GM20000 (cell line): ENCODE measurements at places on chromosomes 4 and X.

GRCh38 chr4:154471526-154472331 is 19.9 kb downstream of the DCHS2 start:
- DNase-seq, result no peak

DNA sequence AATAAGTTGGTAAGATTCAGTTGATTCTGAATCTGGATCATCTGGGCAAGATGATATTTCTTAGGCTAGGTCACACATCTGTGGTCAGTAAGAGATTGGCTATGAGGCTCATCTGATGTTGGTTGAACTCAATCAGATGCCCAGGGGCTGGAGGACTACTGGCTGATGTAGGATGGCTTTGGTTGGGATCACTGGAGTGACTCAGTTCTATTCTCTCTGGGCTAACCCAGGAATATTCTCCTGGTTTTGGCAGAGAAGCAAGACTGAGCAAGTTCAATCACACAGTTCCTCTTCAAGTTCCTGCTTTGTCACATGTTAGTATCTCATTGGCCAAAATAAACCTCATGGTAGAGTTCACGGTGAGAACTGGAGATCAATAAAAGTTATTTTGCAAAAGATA is 902.3 kb upstream of the SLIT2 start:
- no peak for DNase-seq

DNA sequence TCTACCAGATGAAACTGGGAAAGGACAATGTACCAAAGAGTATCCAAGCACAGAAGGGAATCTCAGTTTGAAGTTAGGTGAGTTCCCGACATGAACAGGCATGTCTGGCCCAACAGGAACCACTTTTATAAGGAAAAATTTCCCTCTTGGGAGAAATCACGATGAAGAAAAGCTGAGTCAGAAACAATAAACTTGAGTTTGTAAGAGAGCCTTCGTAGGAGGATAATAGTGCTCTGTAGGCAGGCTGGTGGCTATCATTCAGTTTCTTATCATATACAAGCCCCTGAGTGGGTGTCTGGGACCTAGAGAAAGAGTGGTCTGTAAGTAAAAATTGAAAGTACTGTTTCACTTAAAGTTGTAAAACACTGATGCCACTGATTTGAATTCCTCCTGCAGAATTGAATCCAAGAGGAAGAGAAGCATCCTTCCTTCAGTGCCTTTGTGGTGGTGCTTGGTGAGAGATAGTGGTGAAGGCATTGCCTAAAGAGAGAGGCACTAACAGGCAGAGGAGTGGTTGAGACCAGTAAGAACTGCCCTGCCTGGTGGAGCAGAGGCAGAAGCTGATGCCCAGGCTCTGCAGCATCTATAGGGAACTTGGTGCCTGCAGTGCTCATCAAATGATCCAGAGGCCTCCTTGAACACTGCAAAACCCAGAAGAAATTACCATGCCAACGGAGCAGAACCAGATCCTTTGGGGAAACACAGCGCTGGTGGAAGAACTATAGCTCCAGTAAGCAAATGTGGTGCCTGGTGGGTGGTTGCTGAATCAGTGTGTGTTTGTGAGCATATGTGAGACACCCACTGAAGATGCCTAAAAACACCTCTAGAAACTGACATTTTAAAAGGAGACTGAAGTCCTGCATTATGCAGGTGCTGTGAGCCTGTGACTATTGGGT is 31.7 kb upstream of the METAP1 start:
- no peak for DNase-seq

DNA sequence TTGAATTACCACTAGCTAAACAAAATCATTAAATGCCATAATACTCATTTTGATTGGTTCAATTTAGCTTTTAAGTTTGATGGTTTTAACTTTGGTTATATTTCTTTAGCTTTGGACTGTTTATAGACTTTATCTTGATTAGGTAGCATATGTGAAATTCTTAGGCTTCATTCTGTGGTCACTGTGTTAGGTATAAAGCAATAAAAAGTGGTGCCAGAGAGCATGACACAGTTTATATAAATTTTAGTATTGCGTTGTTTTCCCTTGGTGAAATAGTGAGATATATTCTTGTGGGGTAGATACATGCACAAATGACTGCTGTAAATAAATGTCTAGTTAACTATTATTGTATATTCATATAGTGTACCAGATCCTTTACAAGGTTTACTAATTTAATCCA is 474.2 kb upstream of the GRID2 start:
- DNase-seq, result no peak

DNA sequence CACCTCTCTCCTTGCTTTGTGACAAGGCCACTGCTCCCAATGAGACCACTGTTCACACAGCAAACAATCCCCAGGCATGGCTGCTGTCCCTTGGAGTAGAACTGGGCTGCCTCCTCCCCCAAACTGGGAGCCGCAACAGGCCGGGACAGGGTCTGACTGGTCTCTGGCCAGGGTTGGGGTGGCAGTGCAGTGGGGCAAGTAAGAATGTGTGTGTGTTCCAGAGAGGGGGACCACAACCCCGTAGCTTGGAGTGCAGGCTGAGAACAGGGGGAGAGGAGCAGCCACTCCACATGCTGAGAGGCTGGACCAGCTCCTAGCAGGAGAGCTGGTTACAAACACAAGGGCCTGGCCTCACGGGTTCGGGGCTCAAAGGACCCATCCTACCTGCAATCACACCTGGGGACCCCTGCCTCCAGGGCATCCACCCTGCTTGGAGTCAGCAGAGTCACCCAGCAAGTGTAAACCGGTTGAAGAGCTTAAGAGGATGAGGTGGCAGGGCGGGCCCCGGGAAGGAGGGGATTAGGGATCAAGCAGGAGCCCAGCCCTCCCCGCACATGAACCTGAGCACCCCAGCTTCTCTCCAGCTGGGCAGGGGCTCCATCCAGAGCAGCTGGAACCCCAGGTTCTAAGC is 3.8 kb upstream of the ZNF185 start:
- no peak for DNase-seq

- no peak for DNase-seq
Measured at GRCh38 chr4:1501754-1502500, 95.7 kb upstream of the NKX1-1 start.
